ENCODE measurements at places on chromosomes 5 and 9.

- no peak for DNase-seq
Measured at GRCh38 chr5:107743373-107744000, 72.8 kb upstream of the EFNA5 start.

- DNase-seq, result no peak
Measured at GRCh38 chr5:85000671-85001070, 616.0 kb upstream of the EDIL3 start.

DNA sequence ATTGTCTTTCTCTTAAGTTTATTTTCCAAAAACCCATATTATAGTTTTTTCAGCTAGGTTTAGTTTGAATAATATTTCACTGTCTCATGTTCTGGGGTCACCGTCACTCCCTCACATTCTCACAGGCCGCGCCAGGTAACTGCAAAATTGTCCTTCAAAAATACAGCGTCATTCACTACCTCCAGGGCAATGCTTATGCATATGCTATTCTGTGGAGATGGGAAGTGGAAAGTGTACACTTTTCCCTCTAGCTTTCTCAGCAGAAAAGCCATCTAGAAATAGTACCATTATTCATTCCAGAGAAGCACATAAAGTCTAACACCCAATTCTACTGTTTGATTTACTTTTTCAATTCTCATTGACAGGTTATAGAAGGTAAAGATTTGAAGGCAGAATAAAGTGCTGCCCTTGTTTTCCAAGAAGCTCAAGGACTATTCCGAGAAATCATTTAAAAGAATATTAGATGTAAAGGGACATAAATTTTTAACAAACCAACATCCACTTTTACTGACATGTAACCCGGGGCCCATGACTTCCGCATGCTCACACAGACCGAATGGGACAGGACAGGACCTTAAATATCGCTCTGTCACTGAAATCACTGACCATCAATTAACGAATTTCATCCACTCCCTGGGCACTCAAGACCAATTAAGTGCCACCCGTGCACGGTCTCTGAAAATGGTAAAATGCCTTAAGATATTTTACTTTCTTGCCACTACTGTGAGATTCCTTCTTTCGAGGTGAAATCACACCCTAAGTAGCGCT lies 720 bp downstream of the NUDT12 start:
- DNase-seq, result no peak

GRCh38 chr5:163807781-163808180 lies 302.4 kb downstream of the MAT2B start:
- DNase-seq, result no peak

GRCh38 chr5:150078802-150079689 lies 7.3 kb downstream of the CSF1R start:
- DNase-seq, result no peak

GRCh38 chr9:21996438-21996837 lies 1.8 kb downstream of the CDKN2B-AS1 start:
- DNase-seq, result no peak

GRCh38 chr5:62354028-62354874 lies 48.2 kb downstream of the KIF2A start:
- no peak for DNase-seq

- DNase-seq, result no peak
Measured at GRCh38 chr5:53233645-53234405, 124.3 kb upstream of the MOCS2 start.

- no peak for DNase-seq
Measured at GRCh38 chr9:93621922-93622321, 45.5 kb downstream of the PHF2 start.

- no peak for DNase-seq
Measured at GRCh38 chr9:104247899-104248460, 153.9 kb downstream of the SMC2 start.

DNA sequence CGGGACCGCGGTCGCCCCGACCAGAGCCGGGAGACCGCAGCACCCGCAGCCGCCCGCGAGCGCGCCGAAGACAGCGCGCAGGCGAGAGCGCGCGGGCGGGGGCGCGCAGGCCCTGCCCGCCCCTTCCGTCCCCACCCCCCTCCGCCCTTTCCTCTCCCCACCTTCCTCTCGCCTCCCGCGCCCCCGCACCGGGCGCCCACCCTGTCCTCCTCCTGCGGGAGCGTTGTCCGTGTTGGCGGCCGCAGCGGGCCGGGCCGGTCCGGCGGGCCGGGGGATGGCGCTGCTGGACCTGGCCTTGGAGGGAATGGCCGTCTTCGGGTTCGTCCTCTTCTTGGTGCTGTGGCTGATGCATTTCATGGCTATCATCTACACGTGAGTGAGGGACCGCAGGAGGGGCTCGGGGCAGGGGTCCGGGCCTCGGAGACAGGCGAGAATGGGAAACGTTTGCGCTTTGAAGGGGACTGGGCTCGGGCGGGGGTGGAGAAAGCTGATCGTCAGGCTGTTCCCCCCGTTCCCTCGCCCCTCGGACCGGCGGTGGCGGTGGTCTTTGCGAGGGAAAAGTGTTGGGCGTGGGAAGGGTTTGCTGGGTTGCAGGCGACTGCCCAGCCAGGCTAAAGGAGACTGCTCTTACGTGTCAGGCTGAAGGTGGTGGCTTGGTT lies 457 bp downstream of the UGCG start:
- no peak for DNase-seq

- DNase-seq, result no peak
Measured at GRCh38 chr9:81427870-81428269, 261.5 kb downstream of the TLE1 start.
